ENCODE measurements at places on chromosomes 2 and 18.
A peak's percentile ranks its signal among the peaks of the same experiment; 100 is the strongest.

- DNase-seq = no peak
Measured at GRCh38 chr18:46480226-46480625, 176.8 kb downstream of the LOXHD1 start.

- no peak for DNase-seq
Measured at GRCh38 chr2:215652388-215652787, 216.5 kb upstream of the FN1 start.

- DNase-seq = no peak
Measured at GRCh38 chr18:37657493-37657892, 91.9 kb upstream of the CELF4 start.

DNA sequence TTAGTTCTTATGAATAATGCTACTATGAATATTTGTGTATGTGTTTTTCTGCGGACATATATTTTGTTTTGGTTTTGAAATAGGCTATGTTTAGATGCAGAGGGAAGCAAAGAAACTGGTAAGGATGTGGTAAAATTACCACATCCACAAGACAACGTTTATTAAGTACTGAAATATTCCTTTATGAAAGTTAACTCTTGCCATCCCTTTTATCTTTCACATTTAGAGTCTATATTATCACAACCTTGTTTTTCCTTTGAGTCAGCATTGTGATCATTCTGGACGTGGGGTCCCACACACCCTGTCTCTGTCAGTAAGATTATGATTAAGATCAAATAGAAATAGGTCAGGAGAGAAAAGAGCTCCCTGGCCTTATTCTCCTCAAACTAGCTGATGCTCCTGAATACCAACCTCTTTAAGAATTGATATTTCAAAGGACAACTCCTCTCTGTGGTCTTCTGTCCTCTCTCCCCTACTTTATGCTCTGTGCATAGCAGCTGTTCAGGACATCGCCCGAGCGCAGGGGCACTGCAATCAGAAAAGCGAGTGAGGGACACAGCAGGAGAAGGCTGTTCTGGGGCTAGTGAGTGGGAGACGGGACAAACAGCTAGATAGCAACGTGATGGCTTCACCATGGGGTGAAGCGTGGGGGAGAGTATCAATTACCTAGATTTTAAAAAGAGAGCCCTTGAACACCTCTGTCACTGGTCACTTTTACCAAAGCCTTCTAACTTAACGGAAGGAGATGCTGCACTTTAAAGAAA lies 12.2 kb downstream of the METAP1D start:
- peak; percentile 10 for DNase-seq

DNA sequence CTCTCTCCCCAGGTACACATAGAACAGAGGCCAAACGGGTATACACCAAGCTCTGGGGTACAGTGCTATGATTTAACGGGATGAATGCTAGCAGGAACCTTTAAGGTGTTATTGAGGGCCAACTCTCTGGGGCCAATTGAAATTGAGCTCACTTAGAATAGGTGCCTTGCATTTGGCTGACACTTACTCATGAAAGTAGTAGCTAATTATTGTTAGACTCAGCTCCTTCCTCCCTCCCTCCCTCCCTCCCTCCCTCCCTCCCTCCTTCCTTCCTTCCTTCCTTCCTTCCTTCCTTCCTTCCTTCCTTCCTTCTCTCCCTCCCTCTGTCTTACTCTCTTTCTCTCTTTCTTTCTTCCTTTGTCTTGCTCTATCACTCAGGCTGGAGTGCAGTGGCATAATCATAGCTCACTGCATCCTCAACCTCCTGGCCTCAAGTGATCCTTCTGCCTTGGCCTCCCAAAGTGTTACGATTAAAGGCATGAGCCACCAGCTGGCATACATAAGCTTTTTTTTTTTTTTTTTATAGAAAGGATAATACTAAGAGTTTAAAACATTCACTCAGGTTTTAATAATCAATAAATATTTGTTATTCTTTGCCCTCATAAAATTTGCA lies 95.7 kb downstream of the TTC27 start:
- DNase-seq = no peak

DNA sequence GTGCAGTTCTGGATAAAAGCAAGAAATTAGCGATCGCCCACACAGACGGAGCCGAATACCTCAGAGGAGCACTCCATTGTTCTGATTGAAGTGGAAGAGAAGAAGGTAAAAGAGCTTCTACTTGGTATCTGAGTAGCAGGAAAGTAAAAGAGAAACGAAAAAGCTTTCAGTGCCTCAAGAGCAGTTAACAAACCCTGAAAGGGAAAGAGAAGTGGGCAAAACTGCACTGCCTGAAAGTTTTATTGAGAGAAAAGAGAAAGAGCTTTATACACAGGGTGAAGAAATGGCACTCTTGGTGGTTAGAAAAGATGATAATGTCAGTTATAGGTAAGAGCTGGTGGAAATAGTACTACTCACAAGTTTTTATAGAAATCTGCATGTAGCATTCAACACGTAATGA lies 192.8 kb downstream of the CDCA7 start:
- DNase-seq = no peak

GRCh38 chr2:105865222-105865913 lies 120.7 kb downstream of the NCK2 start:
- DNase-seq = no peak

DNA sequence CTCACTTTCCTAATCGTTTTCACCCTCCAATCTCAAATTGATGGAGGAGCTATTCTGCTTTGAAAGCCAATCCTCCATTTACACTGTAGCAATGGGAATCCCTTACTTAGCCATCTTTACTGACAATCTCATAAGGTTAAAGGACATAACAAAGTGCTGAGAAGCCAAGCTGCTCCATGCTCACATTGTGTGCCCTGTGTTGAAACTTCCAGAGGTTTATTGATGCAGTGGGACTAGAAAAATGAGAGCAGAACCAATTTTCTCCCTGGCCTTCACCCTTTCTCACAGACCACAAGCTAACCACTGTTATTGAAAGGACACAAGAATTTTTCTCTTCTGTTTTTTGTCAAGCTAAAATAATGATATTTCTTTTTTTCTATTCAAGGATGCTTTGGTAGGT lies 63.8 kb downstream of the CSRNP3 start:
- DNase-seq = no peak

DNA sequence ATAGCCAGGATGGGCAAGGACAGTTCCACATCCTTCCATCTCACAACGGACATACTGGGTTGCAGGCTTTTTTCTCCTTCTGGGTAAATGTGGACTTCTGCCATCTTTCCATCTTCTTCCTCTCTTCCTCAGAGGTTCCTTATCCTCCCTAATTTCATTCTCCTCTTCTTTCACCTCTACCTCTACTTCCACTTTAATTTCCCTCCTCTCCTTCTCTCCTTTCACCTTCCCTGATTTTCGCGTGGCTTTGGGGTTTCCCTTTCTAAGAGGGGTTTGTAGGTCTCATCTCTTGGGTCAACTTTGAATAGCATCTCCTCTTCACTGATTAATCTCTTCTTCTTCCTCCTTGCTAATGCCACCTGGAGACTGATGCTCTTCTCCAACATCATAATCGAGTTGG lies 17.1 kb downstream of the POLR2D start:
- DNase-seq = no peak

Measured in kidney (tissue), 22 donors.